CD8-positive, alpha-beta T cell (primary cell): ENCODE measurements at places on chromosomes 5 and 9.

DNA sequence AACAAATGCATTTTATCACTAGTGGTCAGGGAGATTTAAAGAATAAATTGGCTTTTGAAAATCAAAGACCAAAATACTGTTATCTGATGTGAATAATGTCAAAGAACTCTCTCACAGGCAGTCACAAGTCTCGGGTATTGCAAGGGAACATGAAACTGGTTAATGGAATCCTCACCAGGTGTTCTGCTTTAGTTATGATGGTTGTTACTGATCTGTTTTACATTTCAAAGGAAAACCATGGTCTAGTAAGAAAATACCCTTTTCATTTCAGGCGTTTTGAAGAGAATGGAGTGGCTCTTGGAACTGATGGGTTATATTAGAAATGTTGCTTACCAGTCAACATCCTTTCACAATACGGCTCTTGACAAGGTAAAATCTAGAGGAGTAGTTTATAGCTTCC, 43.4 kb downstream of the HACD4 start:
- DNase-seq: no peak

DNA sequence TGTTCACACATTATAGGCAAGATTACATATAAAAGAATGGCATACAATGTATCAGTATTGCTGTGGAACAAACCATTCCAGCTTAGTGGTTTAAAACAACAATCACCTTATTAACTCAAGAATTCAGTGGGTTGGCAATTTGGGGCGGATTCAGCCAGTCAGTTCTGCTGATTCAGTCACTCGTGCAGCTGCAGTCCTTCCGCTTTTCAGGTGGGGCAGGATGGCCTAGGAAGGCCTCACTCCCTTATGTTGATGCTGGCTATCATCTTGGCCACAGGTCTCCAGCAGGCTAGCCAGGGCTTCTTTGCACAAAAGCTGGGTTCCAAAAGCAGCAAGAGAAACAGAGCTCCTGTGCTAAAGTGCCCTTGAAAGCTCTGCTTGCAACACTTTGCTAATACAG, 150.6 kb downstream of the MCTP1 start:
- DNase-seq: no peak

DNA sequence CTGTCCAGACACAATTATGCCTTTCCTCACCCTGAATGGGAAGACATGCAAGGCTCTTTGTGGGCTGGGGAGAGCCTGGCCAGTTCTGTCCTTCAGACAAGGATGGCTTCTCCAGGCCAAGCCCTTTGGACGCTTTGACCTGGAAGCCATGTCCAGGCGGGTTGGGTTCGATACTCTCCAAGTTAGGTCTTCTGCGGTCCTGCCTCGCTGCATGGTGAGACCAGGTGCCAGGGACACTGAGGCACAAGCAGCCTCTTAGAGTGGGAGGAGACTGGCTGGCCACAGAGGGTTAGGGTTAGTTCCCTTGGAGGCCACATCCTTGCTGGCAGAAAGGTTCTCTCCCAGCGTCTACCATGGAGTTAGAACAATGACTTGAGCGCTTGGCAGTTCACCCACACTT, 67.6 kb downstream of the SHB start:
- DNase-seq: no peak

DNA sequence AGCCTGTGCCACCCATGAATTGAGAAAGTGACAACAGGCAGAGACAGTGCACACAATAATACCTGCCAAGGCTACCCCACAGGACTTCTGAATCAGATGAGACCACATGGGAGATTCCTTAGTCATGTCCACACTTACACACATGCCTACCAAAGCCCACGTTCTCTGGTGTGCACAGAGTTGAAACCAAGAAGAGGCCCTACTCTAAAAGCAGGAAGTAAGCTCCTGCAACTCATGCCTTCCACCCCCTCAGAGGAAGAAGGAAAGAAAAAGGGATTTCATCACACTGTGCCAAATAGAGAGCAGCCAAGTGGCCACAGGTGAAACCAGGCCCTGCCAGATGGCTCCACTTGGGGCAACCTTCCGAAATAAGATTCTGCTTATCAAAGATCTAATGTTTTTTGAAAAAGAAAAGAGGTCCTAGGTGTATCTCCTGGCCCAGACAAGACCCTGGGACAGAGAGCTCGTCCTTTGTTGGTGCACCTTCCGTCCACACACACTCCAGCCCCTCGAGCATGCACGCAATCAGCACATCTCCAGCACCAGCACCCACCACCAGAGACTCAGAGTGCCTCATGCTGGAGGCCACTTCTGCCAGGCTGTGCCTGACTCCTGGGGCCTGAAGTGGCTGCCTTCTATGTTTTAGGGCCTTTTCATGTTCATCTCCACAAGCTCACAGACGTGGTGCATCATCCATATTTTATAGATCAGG, 114.6 kb upstream of the SPOCK1 start:
- DNase-seq: no peak

DNA sequence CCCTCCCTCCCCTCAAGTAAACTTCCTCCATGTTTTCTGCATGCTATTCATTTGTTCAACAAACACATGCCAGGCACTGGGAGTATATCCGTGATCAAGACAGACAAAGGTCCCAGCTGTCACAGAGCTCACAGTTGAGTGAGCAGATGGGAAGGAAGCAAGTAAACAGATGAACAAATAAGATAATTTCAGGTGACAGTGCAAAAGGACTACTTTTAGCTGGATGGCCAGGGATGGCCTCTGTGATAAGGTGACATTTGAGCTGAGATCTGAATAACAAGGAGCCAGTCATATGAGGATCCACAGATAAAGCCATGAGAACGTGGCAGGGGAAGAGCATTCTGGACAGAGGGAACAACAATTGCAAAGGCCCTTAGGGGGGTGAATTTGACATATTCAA, 121.7 kb upstream of the RAD23B start:
- no peak for DNase-seq
